A549 treated with Mapracorat at 1 μM for 4 hours (cell line): ENCODE measurements at places on chromosomes 6 and 20. TPM values are rescaled to one million over a fixed set of nuclear protein-coding genes. Genes with fewer than 3 reads are reported as not detected.

Gene TXLNB
- total RNA-seq = not detected in 5 replicates

Gene SMOC2
- total RNA-seq = not detected in 5 replicates

Gene LGSN
- 2.0 to 3.0 TPM (median 2.2 TPM) in 5 replicates for total RNA-seq

Gene EGFL8
- total RNA-seq = 0.82 to 2.3 TPM (median 1.5 TPM) in 5 replicates

Gene HEY2
- total RNA-seq = 0.06 to 0.10 TPM (median 0.07 TPM) in 3 of 5 replicates, not detected in the others

Gene ZSCAN31
- total RNA-seq = 1.4 to 4.2 TPM (median 1.9 TPM) in 5 replicates

Gene RPN2
- 249 to 273 TPM (median 259 TPM) in 5 replicates for total RNA-seq

Gene PTGIS
- 0.02 to 0.08 TPM in 2 of 5 replicates, not detected in the others for total RNA-seq

Gene JAG1
- total RNA-seq = 33.7 to 40.1 TPM (median 37.9 TPM) in 5 replicates

Gene SLC2A10
- not detected in 5 replicates for total RNA-seq

Gene SLC26A8
- 0.08 TPM in 1 of 5 replicates, not detected in the others for total RNA-seq

Gene CYP24A1
- total RNA-seq = 91.5 to 166 TPM (median 140 TPM) in 5 replicates

Gene TAF4
- total RNA-seq = 14.2 to 18.7 TPM (median 17.4 TPM) in 5 replicates

Gene UBR2
- 5.7 to 7.3 TPM (median 6.9 TPM) in 5 replicates for total RNA-seq

Gene GGTLC1
- not detected in 5 replicates for total RNA-seq
